ENCODE measurements at places on chromosomes 2 and 18.

GRCh38 chr2:65164426-65164891, 34.6 kb upstream of the RAB1A start:
- no peak for DNase-seq

- DNase-seq, result peak; percentile 16
Observed at GRCh38 chr2:178530625-178531142, 50.4 kb downstream of the PLEKHA3 start.

GRCh38 chr2:71822463-71822862, 325.2 kb downstream of the CYP26B1 start:
- no peak for DNase-seq

DNA sequence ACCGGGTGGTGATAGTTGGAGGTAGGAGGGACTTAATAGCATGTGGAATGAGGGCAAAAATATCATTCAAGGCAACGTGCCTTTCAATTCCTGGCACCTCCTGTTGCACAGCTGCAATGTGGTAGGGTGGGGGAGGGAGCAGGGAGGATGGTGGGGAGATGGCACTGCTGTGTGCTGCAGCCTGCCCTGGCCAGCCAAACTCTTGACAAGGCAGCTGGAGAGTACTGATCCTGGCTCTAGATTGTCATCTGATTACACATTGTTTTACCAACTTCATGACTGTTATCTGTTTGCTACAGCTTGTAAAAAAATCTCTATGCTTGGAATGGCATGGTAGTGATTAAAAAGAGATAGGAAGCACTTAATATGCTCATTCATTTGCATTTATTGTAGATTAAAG, 47.7 kb downstream of the PLCL1 start:
- DNase-seq, result no peak

DNA sequence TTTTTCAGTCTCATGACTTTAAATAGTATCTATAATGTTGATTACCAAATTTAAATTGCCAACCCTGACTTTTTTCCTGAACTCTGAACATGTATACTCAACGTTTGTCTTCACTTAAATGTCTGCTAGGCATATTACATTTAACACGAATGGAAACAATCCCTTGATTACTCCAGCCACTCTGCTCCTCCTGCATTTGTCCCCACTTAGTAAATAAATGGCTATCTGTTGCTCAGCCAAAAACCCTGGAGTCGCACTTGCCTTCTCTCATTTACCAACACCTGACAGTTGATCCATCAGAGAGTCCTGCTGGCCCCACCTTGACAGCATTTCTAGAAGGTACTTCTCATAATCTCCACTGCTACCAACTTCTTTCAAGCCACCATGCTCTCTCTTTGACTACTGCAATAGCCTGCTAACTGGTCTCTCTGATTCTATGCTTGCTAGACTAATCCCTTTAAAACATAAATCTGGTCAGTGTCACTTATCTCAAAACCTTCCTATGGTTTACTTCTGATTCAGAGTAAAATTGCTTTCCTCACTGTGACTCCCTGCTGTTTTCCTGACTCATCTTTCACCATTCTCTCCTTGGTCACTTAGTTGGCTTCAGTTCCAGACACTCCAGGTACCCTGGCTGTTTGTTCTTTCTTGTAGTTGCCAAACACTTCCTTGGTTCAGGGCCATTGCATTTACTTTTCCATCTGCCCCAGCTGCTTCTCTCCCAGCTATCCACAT, 31.9 kb downstream of the SPAG16 start:
- DNase-seq, result no peak

GRCh38 chr2:191029280-191029950, 15.4 kb upstream of the STAT1 start:
- DNase-seq, result no peak

DNA sequence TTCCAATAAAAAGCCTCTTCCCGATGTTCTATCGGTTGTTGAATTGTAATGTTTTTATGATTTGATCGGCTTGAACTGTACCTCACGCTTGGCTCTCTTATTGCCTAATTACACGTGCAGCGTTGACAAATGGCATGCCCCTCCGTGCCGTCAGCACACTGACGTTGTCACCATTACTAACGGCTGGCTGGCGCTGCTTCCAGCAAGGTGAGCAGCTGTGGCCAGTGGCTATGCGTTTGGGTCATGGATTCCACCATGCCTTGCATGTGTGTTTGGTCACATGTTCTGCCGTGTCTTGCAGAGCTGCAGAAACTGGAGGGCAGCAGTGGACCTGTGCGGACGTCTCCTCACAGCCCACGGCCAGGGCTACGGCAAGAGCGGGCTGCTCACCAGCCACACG, 42.1 kb downstream of the TRAPPC12 start:
- no peak for DNase-seq

DNA sequence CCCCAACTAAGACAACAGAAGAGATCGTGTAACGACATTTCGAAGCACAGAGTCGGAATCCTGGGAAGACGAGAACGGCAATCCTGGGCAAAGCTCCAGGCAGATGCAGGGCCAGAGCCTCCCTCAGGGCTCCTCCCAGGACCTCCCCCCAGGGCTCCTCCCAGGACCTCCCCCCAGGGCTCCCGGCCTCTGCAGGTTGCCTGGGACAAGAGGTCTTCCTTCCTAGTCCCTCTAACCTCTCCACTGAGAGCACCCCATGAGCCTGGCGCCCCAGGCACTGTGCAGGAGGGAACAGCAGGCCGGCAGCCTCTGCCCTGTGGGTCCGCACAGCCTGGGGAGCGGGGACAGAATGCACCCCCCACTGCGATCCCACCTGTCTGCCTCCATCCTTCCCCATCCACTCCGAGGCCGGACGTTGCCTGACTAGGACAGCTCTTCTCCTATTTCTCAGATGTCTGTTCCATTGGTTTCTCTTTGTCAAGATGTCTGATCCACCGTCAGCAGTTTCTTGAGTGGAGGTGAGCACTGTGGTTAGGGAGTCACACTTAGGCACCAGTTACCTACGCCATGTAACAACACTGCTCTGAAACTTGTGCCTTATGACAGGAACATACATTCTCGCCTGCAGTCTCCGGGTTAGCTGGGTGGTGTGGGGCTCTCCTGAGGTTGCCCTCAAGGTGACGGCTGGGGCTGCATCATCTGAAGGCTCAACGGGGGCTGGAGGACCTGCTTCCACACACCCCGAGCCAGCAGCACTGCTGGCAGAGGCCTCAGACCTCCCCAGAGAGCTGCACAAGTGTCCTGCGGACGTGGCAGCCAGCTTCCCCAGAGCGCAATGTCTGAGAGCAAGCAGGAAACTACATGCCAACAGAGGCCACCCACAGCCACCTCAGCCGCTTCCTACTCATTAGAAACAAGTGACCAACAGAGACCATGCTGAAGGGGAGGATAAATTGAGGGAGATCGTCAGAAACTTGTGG, 28.9 kb downstream of the ADI1 start:
- no peak for DNase-seq

DNA sequence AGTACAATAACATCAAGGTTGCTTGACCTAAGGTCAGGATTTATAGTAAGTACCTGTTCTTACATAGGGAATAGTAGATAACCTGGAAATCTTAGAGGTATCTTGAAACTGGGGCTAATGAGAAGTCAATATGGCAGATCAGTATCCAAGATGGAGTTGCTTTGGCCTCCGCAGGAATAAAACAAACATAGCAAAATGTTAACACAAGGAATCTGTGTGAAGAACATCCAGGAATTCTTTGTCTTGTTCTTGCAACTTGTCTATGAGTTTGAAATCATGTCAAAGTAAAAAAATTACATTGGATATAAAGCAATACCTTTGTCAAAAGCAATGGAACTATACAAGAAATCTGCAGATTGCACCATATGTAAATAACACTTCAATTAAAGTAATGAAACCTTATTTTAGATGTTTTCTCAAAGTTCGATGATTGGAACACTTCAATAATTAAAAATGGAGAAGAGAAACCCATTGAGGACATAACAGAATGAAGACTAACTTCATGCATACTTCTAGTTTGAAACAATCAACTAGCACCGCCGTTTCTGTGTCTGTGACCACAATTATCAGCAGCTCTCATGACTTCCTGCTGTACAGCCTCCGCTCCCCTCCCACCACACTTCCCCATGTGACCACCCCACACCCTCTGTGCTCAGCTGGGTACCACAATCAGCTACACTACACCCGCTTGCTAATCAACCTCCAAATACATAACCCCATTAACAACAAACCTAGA, 27.6 kb downstream of the C2orf76 start:
- DNase-seq, result peak; percentile 10
